ENCODE measurements at places on chromosomes 1 and 21. TPM values are rescaled to one million over a fixed set of nuclear protein-coding genes. Genes with fewer than 3 reads are reported as not detected.

GRCh38 chr1:170041423-170042192, 32.9 kb downstream of the KIFAP3 start:
- DNase-seq = no peak

Gene RAB4A
- total RNA-seq = 28.1 TPM

DNA sequence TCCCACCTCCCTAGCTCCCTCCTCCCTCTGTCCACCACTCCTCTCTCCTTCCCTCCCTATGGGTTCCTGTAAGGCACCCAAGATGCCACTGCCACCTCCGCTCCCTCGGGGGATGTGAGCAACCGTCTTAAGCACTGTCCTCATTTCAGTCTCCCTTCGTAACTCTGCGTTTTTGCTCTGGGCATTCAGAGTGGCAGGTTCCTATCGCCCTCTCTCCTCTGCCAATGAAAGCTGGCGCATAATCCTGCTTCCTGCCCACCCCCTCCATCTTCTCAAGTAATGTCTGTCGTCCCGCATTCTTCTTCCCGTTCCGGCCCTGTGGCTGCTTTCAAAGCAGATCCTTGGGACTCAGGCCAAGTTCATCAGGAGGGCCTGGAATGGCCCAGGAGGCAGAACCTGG, 253.9 kb upstream of the TMEM51 start:
- no peak for DNase-seq

- no peak for DNase-seq
Measured at GRCh38 chr1:118023199-118023598, 93.7 kb downstream of the WDR3 start.

Gene CLCA4
- total RNA-seq = not detected

DNA sequence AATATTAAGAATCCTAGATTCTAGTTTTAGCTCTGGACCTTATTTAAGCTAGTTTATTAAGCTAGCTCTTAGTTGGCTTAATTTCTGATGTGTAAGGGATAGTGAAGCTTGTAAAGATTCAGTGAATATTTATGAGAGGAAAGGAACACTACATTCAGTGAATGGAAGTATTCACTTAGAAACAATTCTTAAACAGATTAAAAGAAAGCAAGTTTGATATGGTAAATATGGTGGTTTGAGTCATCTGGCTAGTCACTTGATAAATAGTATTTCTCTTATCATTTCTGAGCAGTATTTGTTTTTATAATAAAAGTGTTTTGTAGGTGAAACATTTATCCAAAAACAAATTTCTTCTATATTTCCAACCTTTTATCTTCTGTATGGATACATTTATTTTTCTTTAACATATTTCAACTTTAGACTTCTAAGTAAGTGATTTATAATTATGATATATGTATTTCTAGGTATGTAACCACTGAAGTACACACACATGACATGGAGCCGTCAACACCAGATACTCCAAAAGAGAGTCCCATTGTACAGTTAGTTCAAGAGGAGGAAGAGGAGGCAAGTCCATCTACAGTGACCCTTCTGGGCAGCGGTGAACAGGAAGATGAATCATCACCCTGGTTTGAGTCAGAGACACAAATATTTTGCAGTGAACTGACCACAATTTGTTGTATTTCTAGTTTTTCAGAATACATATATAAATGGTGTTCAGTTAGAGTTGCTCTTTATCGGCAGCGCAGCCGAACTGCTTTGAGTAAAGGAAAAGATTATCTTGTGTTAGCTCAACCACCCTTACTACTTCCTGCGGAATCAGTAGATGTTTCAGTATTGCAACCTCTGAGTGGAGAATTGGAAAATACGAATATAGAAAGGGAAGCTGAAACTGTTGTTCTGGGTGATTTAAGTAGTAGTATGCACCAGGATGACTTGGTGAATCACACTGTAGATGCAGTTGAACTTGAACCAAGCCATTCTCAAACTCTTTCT, 55.6 kb downstream of the SUCO start:
- peak; percentile 40 for DNase-seq

Gene DYRK3
- 2.9 TPM for total RNA-seq

GRCh38 chr1:56320464-56321149, 258.8 kb downstream of the PLPP3 start:
- no peak for DNase-seq

Measured in epithelial cell of proximal tubule (primary cell).